ENCODE measurements at places on chromosomes 6 and 20.

- no peak for DNase-seq
Measured at GRCh38 chr6:109236115-109237076, 141.1 kb downstream of the CEP57L1 start.

DNA sequence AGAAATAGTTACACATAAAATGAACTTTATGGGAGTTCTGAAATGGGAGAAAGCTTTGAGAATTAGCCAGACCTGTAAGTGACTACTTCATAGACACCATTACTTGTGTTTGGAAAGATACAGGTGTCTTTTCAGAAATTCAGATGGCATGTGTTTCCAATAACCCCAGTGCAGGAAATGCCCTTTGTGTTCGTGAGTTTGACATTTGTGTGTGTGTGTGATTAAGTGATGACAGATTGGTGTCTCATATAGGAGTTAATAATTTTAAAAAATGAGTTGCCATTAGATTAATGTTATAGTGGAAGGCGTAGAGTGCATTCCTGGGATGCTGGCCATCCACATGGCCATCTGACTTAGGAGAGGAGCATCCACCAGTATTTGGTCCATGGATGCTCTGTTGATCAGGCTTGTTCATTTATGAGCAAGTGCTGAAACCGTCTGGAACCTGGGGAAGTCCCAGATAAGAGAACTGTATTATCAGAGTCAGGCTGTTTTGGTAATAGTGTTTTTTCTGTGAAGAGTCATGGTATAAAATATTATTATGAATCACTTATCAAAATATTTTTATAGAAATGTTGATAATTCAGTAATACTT lies 3.1 kb downstream of the STK4 start:
- no peak for DNase-seq

DNA sequence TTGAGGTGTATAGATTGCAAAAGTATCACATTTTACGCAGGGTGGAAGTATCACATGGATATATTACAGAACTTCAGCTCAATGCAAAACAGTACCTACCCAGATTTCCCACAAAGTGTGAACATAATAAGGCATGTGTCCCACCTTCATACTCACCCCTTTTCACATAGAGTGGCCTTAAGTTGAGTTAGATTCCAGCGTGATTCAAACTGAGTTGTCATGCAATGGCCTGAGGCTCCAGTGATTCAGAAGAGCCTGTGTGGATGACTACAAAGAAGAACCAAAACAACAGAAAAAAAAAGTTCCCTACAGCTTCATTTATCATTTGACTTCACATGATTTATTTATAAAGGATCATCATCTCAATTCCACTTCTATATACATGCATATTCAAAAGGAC lies 309.7 kb downstream of the SLC35F1 start:
- DNase-seq = no peak

DNA sequence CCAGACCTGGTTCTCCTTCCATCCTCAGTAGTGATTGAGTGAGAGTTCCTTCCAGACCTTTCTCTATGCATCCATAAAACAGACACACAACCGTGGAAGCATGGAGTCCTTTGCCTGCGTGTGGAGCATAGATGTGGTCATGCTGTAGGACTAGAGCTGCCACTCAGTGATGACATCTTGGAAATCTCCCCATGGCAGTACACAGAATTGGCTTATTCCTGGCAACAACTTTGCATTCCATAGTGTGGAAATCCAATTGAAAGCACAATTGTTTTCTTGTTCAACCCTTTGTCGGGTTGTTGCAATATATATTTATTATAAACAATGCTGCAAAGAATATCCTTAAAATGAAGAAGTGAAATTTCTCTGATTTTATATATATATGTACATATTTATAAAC lies 547.8 kb downstream of the CDH26 start:
- DNase-seq = no peak

- DNase-seq = no peak
Measured at GRCh38 chr6:102023977-102024657, 630.6 kb downstream of the GRIK2 start.

- DNase-seq = no peak
Measured at GRCh38 chr6:2110504-2110903, 134.9 kb downstream of the GMDS start.

GRCh38 chr6:43984442-43985321 lies 142.6 kb downstream of the MRPL14 start:
- no peak for DNase-seq

GRCh38 chr6:146543940-146544615 lies 445 bp downstream of the RAB32 start:
- DNase-seq = no peak

DNA sequence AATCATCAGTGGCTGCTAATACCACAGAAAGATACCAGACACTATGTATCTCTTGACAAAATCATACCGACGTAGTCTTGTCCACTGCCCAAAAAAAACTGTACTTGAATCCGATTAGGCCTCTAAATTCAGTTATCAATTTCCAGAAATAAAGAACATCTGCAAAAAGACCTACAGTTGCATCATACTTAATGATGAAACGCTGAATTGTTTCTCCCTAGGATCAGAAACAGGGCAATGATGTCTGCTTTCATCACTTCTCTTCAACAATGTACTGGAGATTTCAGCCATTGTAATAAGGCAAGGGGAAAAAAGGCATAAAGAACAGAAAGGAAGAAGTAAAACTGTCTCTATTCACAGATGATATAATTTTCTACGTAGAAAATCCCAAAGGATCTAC lies 152.0 kb downstream of the TASP1 start:
- no peak for DNase-seq

DNA sequence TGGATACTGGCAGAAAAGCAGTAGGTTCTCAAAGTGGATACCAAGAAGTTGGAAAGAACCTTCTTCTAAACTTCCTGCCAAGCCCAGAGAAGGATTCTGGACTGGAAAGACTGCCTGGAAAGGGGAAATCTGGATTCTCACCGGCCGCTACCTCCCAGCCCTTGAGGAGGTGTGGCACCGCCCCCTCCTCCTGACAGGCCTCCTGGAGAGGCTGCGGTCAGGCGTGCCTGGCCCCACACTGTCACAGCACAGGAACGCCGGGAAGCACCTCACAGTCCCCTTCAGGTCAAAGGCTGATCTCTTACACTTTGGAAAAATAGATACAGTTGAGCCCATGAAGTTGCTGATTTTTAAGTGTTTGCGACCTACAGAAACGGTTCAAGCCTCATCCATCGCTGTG lies 16.3 kb upstream of the PDE10A start:
- no peak for DNase-seq

DNA sequence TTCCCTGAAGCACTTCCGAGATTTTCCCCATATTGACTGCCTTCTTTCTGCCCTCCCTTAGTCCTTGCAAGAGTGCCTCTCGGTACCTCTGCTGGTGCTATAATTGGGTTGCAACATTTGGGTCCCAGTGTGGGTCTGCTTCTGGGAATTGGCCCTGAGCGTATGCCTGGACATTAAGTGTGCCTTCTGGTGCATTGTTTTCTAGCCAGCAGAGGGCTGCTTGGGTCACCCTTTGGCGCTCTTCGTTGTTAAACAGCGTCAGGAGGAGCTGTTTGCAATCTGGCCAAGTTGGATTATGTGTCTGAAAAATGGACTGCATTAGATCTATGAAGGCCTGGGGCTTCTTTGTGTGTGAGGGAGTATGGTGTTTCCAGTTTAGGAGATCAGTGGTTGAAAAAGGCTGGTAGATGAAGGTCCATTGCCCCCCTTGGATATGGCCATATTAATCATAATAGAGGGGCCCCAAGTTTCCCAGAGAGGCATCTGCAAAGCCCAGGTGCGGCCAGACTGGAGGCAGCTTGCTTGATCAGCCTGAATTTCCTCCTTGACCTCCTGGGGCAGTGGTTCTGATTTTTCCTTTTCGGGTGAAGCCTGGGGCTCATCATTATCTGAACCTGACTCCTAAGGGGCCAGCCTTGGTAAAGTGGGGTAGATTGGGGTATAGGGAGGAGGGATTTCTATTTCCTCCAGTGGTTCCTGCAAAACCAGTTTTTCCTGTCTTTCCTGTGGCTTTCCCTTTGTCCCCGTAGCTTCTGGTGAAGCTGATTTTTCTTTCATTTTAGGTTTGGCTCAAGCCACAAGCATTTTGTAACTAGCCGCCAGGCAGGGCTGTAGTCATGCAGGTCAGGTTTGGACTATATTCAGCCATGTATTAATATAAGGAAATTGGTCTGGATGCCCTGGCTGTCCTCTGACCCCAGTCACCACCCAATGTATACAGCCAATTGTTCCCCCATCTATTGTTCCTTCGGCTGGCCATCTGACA lies 85.4 kb upstream of the GPR6 start:
- DNase-seq = no peak

DNA sequence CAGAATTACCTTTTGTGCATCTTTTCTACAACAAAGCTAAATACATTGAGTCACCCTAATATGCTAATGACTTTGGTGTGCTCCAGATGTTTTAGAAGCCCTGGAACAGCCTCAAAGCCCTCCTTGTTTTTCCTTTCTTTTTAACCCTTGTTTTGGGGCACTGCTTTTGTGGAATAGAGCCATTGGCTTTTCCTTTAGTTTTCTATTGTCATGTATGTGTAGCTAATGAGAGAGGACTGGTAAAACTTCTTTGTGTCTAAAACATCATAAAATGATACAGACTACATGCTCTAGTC lies 158.8 kb downstream of the JARID2 start:
- no peak for DNase-seq

DNA sequence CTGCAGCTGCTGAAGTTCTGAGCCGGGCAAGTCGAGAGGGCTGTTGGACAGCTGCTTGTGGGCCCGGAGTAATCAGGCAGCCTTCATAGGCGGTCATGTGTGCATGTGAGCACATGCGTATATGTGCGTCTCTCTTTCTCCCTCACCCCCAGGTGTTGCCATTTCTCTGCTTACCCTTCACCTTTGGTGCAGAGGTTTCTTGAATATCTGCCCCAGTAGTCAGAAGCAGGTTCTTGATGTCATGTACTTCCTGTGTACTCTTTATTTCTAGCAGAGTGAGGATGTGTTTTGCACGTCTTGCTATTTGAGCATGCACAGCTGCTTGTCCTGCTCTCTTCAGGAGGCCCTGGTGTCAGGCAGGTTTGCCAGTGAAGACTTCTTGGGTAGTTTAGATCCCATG lies 21.2 kb upstream of the MAPK13 start:
- DNase-seq = no peak

Measured in vagina (tissue), 2 donors.